ENCODE measurements at places on chromosomes 11 and 22.

DNA sequence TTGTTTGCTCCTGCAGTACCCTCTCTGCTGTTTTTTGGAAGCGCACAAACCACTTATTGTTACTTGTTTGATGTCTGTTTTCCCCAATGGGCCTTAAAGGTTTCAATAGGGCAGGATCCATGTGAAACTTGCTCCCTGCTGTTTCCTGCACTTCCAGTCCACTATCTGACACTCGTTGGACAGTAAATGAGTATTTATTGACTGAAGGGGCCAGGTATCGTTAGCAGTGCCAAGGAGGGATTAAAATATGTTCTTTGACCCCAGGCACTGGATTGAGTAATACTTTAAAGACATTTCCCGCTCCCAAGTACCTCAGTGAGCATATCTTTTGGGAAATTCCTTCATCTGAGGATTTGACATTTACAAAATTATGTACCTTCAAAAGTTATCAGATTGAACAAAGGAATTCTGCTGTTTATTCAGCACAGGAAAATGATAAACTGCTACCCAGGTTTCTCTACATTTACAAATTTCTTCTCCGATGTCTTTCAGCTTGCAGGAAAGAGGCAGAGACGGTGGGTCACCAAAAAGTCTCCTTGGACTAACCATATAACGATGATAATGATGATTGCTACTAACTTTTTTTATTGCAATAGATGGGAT, 23.3 kb upstream of the OR9Q2 start:
- DNase-seq = no peak

GRCh38 chr22:27270818-27271510, 530.6 kb downstream of the MN1 start:
- DNase-seq = no peak

DNA sequence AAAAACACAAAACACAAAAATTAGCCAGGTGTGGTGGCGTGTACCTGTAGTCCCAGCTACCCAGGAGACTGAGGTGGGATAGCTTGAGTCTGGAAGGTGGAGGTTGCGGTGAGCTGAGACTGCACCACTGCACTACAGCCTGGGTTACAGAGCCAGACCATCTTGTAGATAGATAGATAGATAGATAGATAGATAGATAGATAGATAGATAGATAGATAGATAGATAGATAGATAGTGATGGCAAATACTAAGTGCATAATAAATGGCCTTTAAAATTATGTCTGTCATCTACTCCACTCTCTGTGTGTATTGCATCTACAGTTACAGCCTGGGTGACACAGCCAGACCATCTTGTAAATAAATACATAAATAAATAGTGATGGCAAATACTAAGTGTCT, 56.0 kb upstream of the CHRM4 start:
- DNase-seq = no peak

DNA sequence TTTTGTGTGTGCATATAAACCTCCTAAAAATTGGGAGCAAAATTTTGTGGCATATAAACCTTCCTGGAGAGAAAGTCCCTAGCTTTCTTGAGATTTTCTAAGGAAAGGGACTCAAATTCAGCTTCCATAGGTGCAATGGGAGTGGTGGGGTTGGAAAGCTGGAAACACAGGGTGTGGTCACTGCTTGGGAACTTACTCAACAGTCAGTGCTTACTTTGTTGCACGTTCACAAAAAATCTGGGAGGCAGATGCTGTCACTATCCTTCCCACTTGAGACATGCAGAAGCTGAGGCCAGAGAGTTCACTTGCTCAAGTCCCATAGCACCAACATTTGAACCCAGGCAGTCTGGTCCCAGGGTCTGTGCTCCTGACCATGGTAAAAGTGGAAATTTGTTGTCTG, 3.9 kb upstream of the CATSPERZ start:
- no peak for DNase-seq

GRCh38 chr11:35066783-35067423, 72.1 kb upstream of the CD44 start:
- peak; percentile 66 for DNase-seq

GRCh38 chr11:19576054-19576453, 136.6 kb upstream of the NAV2 start:
- no peak for DNase-seq

DNA sequence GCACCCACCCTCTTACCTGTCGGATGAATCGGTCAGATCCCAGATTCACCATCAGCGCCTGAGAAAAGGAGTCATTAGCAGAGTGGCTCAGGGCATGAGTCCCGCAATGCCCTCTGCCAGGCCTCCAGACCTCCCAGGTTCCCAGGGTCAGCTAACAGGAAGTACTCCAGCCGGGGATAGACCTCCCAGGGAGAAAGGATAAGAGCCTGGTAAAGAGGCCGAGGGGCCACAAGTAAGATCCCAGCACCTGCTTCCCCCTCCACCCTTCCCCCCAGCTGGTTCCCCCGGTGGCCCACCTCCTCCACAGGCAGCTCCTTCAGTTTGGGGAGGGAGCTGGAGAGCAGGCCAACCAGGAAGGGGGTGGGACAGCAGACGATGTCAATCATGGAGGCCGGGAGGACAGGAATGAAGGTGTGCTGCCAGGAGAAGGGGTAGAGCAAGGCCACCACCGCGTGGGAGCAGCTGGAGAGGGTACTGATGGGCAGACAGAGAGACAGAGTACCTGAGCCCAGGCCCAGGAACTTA, 16.4 kb downstream of the RPL27A start:
- no peak for DNase-seq

DNA sequence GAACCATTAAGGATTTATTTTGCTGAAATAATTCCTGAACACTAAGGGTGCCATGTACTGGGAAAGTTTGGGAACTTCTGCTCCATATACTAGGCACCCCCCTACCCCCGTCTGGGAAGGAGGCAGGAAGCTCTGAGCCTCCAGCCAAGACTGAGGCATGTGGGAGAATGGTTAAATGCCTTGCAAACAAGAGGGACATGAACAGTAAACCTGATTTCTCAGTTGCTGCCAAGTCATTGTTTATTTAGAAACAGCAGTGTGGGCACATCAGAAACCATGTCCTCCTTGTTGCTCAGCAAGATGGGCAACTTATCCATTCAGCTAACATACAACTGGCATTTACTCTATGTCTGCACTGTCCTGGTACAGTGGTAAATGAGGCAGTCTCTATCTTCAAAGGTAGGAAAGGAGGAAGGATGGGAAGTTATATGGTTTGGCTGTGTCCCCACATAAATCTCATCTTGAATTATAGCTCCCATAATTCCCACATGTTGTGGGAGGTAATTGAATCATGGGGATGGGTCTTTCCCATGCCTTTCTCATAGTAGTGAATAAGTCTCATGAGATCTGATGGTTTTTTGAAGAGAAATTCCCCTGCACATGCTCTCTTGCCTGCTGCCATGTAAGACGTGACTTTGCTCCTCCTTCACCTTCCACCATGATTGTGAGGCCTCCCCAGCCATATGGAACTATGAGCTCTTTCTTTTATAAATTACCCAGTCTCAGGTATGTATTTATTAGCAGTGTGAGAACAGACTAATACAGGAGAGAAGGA, 459.1 kb downstream of the MIAT start:
- no peak for DNase-seq

DNA sequence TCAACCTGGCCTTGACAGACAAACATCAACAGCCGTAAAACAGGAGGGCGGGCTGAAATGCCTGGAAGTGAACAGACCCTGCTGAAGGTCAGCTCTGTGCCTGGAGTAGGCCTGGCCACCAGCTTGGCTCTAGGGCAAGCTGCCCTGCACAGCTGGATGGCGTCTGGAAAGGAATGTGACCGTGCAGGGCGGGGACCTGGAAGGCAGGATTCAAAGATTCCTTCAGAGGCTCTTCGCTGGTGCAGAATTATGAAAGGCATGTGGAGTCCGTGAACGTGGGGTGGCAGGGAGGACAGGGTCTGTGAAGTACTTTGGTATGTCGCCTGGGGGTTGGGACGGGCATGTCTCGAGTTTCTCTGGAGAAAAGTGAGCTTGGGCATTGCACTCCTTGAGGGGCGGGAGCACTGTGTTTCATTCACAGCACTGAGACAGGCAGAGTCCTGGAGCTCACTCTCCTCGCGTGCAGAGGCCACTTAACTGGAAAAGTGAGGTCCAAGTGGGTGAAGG, 1.5 kb downstream of the EHD1 start:
- no peak for DNase-seq

- DNase-seq = no peak
These were observed 151.9 kb upstream of the NTM start for GRCh38 chr11:131218542-131218941.

- no peak for DNase-seq
These were observed 149.8 kb downstream of the OR4C45 start for GRCh38 chr11:50182486-50182885.

GRCh38 chr11:123760894-123761293, 6.6 kb upstream of the OR6X1 start:
- DNase-seq = no peak

DNA sequence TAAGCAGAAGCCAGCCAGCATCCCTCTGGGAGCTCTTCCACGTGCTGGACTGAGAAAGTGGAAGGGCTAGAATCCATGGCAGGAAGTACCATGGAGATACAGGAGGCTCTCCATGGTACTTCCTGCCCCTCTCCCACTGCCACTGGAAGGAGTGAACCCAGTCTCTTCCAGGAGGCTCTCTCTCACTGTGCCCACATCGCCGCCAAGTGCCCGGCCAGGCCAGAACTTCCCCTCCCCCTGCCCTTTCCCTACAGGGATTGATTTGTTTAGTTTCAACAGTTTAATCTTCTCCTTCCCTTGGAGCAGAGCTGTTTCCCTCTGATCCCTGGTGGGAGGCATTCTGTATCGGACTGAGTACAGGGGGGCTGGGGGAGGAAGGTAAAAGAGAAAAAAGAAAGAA, 133.6 kb downstream of the DSCAML1 start:
- DNase-seq = no peak

DNA sequence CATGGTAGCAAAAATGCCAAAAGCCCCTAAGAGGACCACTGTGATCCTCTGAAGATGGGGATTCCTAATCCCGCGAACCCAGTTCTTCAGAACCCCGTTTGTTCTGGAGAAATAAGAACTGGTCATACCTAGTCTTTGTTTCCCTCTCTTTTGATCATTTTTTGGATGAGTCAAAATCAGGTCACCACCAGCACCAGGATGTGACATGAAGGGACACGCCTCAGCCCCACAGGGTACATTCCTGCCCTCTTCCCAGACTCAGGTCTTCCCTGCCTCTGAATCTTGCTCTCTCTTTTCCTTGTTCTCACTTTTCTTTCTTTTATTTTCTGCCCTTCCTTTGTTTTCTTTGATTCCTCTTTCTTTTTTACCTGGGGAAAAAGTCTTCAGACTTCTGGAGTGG, 14.6 kb upstream of the ANO1 start:
- no peak for DNase-seq

DNA sequence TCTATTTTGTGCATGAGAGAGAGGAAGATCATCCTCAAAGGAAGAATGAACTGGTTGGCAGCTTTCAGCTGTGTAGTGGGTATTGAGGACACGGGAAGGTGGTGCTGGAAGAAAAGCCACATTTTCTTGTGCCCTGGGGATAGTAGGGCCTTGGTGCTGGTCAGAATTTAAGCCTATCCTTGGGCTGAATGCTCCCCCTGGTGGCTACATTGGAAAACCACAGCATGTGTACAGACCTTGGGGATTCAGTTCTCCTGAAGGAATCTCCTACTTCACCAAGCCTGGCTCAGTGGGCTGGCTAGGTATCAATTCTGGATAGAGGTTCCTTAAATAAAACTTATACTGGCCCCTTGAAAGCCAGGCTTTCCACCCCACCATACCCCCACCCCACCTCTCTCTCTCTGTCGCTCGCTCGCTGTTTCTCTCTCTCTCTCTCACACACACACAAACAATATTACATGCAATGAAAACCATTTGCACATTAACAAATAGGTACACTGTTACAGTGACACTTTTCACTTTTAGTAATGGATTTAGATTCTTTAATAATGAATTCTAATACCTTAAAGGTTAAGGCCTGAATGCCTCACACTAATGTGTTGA, 2.8 kb upstream of the OR51M1 start:
- peak; percentile 20 for DNase-seq
